K562 (cell line): ENCODE measurements at places on chromosomes 4 and X.

DNA sequence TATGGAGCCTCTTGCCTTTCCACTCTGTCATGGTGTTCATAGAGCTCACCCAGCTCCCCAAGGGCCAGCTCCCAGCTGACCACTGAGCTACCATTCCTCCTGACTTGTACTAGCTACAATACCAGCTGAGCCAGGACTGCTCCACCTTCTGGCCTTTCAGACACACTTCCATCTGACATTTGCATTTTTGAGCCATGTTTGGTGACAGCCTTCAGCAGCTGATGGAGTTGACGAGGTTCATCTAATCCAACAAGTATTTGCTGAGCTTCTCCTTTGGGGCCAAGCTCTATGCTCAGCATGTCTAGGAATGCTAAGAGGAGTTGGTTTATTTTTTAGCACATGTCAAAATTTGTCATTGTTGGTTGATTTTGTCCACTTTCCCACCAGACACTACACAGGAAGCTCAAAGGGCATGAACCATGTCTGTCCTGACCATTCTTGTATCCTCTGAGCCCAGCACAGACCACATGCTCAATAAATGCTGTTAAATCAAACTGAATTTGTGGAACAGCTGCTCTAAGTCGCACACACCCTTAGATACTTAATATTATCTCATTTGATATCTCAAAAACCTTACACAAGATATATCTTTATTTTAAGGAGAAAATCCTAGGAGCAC, 142.6 kb upstream of the PPARGC1A start:
- no peak for DNase-seq

DNA sequence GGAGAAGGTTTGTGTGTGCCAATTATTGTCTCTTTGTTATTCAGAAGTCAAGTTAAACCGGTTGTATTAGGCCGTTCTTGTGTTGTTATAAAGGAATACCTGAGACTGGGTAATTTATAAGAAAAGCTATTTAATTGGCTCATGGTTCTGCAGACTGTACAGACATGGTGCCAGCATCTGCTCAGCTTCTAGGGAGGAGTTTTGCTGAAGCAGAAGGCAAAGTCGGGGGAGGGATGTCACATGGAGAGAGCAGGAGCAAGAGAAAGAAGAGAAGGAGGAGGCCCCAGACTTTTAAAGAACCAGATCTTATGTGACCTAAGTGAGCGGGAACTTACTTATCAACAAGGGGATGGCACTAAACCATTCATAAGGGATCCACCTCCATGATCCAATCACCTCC, 349.3 kb upstream of the PCDH18 start:
- no peak for DNase-seq

GRCh38 chrX:47498411-47498810, 15.4 kb upstream of the ZNF41 start:
- no peak for DNase-seq

DNA sequence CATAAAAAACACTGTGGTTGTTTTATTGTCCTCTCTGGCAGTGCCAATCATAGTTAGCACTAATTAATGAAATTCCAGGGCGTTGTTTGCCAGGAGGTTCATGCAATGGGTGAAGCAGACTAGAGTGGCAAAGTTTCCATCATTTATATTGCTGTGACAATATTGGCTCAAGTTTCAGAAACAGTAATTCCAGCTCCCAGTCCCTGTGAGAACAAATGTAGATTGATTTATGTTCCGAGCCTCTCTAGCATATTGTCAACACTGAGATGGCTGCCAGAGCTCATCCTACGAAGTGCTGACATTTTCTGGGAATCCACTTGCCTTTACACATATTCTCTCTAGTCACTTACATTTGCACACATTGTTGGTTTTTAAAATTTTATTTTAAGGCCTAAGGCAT, 440.0 kb upstream of the IGFBP7 start:
- no peak for DNase-seq

GRCh38 chrX:38868941-38869401, 67.7 kb downstream of the MID1IP1 start:
- DNase-seq, result no peak
